ENCODE measurements at places on chromosomes 6 and 20. TPM values are rescaled to one million over a fixed set of nuclear protein-coding genes. Genes with fewer than 3 reads are reported as not detected.

DNA sequence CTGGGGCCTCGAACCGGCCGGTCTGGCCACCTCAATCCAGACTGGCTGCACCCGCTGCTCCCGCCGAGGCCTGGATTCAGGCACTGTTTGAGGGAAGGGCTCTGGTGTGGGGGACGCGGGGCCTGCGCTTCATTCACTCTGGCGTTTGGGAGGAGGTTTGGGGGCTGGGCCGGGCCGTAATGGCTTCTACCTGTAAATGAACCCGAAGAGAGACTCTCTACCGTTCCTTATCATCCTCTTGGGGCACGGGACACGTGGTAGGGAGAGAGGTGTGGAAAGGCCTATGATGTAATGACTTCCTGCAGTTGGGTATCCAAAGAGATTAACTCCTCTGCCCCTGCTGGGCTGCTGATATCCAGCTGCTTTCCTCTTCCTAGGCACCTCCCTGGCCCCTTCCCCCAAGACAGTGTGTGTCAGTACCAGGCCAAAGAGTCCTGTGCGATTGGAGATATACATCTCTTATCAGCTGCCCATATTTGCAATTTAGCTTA lies 1.8 kb downstream of the FOXO3 start:
- no peak for DNase-seq

- DNase-seq = no peak
These were observed 19.7 kb upstream of the GSTA4 start for GRCh38 chr6:53014744-53015143.

GRCh38 chr20:23509247-23509913 lies 18.5 kb downstream of the CST8 start:
- no peak for DNase-seq

DNA sequence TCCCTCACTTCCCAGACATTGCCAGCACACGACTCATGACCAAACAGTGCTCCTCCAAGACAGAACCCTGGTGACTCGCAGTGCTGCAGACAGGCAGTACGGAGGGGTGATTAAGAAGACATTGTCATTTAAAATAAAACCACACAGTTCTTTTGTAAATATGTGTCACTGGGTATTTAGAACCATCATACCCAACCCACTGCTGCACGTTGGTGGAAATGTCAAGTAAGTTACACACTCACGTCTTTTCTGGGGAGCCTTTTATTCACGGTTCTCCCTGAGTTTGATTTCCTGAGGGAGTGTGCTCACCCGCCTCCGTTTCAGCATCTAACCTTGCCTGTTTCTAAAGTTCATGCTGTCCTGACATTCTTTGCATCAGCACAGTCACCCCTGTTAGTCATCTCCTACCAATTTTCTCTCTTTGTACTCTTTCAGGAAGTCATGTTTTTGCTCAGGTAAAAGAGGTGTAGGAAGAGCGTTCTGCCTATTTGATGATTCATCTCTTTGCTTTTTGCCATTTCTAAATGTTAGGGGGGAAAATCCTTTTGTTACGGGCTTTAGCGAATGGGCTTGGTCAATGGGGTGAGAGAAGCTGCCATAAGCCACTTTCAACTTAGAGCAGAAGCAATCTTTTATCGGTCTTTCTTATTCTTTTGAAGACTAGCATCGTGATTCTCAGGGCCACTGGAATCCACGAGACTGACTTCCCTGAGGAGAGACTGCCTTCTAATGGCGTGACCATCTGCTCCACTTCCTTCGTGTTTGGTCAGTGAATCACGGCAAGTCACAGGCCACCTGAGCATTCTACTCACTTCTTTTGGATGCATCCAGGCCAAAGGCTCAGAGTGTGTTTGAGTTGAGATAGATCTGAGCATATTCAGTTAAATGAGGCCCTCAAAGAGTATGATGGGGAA lies 512.8 kb upstream of the JARID2 start:
- no peak for DNase-seq

- DNase-seq = no peak
These were observed 22.2 kb downstream of the TNXB start for GRCh38 chr6:32086661-32087573.

GRCh38 chr20:48684501-48685041 lies 143.2 kb downstream of the PREX1 start:
- no peak for DNase-seq

- DNase-seq = no peak
These were observed 182.2 kb downstream of the FARS2 start for GRCh38 chr6:5443491-5443890.

- no peak for DNase-seq
These were observed 216.9 kb upstream of the ECI2 start for GRCh38 chr6:4352322-4352669.

DNA sequence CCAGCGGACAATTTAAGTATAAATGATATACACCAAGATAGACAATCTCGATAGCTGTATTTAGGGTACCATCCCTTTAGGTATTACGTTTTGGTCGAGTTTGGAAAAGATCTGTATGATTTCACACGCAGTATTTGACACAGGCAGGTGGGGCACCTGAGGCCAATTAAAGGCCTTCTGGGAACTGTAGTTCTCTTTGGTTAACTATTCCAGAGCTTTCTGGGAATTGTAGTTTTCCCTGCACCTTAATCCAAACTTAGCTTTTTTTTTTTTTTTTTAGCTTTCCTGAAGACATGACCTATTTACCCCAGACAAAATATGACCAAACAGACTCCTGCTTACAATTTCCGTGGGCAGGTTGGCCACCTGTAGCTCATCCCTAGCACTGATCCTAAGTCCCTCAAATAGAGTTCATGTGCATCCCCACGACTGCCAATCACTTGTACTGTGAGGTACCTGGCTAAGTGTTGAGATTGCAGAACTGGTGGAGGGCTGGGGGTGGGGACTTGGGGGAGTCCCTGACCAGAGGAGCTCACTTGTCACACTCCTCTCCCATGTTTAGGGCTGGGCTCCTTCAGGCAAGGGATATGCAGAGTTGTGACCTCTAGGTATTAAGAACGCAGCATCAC lies 999 bp upstream of the EHMT2 start:
- no peak for DNase-seq

GRCh38 chr6:100987556-100987955 lies 106.4 kb upstream of the ASCC3 start:
- DNase-seq = no peak

- DNase-seq = no peak
These were observed 2.4 kb downstream of the SNAP25 start for GRCh38 chr20:10221021-10221420.

GRCh38 chr6:34460796-34461507 lies 4.9 kb upstream of the PACSIN1 start:
- DNase-seq = no peak

DNA sequence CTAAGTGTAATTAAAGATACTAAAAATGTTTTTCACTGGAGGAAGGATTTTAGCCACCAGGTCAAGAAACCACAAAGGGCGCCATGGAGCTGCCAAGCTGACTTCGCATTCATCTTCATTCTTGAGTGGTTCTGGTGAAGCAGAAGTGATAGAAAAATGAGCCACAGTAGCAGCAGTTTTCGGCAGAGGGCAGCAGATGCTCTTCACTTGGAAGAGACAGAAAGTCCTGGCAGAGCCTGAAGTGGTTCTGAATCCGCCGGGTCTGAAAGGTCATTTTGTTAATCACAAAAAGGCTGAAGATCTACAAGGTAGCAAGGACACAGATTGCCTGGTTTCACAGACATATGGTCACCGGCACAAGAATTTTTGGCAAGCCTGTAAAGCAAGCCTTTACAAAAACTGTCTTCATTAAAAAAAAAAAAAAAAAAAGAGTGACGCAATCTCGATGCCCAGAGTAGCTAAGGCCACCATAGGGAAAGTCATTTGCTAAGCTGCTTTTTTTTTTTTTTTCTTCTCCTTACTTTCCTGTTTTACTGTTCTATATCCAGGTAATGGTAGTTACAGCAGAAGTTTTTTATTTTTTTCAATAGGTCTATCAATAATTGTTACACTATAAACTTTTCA lies 345.1 kb upstream of the AGPAT4 start:
- no peak for DNase-seq

DNA sequence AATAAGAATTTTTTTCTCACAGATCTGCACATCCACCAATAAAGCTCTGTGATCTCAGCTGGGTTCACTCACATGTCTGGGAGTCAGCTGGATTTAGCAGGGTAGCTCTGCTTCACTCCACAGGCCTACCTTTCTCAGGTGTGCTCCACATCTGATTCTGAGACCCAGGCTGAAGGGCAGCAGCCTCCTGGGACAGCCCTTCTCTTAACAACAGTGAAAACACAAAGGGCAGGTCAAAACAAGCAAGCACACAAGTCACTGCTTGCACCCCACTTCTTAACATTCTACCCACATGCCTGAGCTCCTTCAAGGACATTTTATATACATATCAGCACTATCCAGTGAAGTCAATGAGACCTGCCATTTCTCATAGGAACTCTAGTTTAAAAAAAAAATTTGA lies 96.0 kb upstream of the MAP3K4 start:
- no peak for DNase-seq

- DNase-seq = no peak
These were observed 82.9 kb downstream of the ZNF217 start for GRCh38 chr20:53510704-53511103.

GRCh38 chr20:35465976-35466375 lies 10.6 kb downstream of the CEP250 start:
- DNase-seq = no peak

GRCh38 chr6:147322299-147323162 lies 118.3 kb downstream of the STXBP5 start:
- no peak for DNase-seq

DNA sequence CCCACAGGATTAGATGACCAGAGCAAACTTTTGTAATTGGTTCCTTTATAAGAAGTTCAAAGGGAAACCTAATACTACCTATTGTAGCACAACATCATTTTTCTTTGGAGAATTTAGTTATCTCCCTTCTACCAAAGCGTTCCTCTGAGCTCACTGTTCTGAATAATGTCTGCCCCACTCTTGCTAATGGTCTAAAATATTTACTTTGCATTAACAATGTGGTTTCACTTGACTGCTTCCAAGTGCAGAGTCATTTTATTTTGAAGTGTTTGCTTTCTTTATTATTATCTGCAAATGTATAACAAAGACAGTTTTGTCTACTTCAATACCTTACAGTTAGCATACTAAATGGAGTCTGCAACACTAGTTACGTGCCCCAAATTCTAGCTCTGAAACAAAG lies 15.0 kb downstream of the TRAPPC3L start:
- DNase-seq = no peak

DNA sequence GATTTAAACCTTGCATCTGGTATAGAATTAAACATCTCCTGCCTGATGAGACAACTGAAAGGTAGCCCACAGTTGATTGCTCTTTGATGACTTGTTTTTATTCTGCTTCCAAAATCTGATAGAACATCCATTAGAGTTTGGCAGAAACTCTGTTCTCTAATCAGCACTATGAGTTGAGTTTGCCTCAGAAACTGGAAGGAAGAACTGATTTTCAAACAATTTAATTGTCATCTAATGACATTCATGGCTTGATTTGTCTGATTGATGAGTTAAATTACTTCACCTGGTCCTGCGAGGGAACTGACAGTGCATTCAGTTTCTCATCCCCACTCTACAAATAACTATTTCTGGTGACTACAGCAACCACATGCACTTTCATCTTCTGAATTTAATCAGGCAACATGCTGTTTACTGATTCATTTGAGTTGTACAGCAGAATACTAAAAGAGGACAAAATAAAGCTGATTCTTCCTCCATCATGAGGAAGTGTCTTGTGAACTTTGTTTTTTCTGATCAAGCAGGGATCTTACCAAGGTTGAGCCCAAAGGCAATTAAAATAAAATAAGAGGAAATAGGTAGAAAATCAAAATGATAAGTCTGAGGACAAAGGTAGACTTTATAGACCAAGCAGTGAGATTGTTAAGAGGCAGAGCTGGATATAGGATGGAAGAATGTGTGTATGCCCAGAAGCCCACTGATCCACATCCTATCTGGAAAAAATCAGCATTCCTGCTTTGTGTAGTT lies 15.7 kb upstream of the MRAP2 start:
- no peak for DNase-seq

The PRKN gene
- 1.00 TPM for total RNA-seq

The ADAM33 gene
- not detected for total RNA-seq

The CPNE5 gene
- 1.3 TPM for total RNA-seq

The CENPB gene
- 65.7 TPM for total RNA-seq

The SLCO4A1 gene
- total RNA-seq = 57.5 TPM

The PCK1 gene
- not detected for total RNA-seq

The ZC2HC1B gene
- not detected for total RNA-seq

The COL11A2 gene
- 1.00 TPM for total RNA-seq

The C6orf58 gene
- total RNA-seq = not detected
